ENCODE measurements at places on chromosomes 1 and 21. TPM values are rescaled to one million over a fixed set of nuclear protein-coding genes. Genes with fewer than 3 reads are reported as not detected.

The OR2G2 gene
- not detected for total RNA-seq

DNA sequence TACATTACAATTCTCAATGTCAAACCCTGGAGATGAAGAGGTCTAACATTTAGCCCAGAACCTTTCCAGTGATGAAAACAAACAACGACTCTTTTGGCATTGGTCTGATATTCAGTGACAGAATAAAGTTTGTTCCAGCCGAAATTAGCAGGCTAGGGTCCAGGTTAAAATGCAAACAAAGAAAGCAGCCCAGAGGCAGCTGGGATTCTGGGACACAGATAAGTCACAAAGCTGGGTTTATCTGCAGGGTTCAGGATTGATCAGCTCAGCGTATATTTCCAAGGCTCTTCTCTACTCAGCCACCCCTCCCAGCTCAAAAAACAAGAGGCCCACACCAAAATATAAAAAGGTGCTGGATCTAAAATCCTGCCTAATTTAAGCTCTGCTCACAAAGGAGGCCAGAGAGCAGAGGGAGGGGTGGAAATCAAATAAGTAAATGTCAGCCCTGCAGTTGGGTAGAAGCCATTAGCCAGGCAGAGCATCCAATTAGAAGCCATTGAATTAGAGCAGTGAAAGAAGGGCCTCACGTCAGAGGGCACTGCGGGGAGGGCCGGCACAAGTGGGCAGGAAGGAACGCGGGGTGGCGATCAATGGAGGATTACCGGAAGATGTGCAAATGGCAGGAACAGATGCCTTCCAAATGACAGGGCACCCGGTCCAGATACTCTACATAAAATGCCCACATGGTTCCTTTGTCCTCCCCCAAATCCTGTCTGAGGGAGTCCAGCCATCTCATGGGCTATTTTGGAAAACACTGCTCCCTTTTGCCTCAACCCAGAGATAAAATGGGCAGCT lies 3.2 kb upstream of the KLHDC8A start:
- DNase-seq, result no peak

DNA sequence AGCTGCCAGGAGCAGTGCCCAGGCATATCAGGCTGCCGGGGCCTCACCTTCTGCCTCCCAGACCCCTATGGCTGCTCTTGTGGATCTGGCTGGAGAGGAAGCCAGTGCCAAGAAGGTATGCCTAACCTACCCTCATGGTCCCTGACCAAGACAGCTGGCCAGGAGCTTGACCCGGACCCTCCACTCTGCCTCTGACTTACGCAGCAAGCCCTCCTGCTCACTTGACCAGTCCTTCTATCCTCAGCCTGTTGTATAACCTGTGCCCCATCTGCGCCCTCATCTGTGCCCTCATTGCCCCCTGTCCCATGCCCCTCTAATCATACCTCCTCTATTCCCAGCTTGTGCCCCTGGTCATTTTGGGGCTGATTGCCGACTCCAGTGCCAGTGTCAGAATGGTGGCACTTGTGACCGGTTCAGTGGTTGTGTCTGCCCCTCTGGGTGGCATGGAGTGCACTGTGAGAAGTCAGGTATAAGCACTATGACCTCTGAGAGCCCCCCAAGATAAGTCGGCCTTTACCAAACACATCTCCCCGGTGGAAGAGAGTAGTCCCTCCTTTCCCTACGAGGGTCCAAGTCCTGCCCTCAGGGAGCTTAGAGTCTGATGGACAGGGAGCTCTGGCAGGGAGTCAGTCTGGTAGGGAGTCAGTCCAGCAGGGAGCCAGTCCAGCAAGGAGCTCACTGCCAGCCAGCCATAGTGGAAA lies 6.8 kb downstream of the TIE1 start:
- no peak for DNase-seq

The STIL gene
- 69.9 TPM for total RNA-seq

- DNase-seq, result no peak
Measured at GRCh38 chr1:58896246-58897183, 112.7 kb upstream of the JUN start.

GRCh38 chr21:33135925-33136324 lies 66.0 kb downstream of the OLIG1 start:
- no peak for DNase-seq

DNA sequence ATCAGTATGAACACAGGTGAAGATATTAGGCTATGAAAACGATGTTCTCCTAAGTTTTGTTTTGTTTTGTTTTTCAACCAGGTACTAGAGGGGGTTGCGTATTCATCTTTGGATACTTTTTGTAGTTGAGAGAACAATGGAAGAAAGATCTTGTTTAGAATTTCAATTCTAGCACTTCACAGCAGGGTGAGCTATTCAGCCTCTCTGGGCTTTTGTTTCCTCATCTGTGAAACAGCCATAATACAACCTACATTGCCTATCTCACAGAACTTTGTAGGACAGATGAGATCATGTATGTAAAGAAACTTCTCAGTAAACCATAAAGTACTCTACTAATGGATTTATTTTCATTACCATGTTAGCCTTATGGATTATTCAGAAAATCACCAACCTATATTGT lies 199.5 kb downstream of the GPATCH2 start:
- DNase-seq, result no peak

- no peak for DNase-seq
Measured at GRCh38 chr1:66397192-66397591, 136.8 kb upstream of the SGIP1 start.

GRCh38 chr1:168601051-168601450 lies 24.6 kb downstream of the XCL1 start:
- DNase-seq, result no peak

DNA sequence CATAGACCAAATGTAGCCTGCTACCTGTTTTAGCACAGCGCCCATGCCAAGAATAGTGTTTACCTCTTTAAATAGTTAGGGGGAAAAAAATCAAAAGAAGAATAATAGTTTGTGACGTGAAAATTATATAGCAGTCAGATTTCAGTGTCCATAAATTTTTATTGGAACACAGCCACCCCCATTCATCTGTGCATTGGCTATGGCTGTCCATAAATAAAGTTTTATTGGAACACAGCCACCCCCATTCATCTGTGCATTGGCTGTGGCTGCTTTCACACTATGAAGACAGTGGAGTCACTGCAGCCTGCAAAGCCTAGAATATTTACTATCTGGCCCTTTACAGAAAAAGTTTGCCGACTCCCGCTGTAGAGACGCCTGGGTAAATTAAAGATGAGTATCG lies 20.9 kb downstream of the EPHX1 start:
- DNase-seq, result no peak

- DNase-seq, result no peak
Measured at GRCh38 chr1:160546942-160547341, 23.9 kb upstream of the SLAMF6 start.

- DNase-seq, result no peak
Measured at GRCh38 chr21:37155186-37155585, 82.1 kb downstream of the TTC3 start.

DNA sequence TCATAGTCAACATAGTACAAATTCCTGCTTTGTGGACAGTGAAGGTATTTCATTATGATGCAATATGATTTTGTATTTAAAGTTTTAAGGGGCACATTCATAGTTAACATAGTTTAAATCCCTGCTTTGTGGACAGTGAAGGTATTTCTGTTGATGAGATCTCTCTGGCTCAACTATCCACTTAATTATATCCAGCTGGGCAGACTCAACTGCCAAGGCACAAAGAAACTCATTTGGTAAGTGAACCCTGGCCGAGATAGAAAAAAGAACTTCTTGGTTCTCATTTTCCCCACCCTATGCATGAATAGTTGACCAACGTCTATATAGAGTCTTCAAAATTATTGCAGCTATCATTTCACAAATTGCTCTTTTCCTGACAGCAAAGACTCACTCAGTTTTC lies 1194.6 kb downstream of the NCAM2 start:
- DNase-seq, result no peak

The COL8A2 gene
- total RNA-seq, result 0.23 TPM

- no peak for DNase-seq
Measured at GRCh38 chr1:101314244-101314643, 77.4 kb downstream of the S1PR1 start.

DNA sequence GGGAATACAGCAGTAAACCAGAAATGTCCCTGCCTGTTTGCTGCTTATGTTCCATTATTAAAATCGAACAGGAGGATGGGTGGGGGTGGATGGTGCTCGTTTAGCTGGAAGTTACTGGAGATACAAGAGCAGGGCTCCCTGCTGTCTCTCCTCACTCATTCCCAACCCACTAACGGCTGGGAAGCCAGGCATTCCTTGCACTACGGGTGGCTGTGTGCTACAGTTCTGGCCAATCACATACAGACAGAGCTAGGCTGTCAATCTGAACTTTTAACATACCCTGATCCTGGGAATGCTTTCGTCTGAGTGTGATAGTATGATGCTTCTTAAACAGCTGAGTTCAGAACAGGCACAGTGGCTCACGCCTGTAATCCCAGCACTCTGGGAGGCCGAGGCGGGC lies 7.0 kb downstream of the SIPA1L2 start:
- no peak for DNase-seq

DNA sequence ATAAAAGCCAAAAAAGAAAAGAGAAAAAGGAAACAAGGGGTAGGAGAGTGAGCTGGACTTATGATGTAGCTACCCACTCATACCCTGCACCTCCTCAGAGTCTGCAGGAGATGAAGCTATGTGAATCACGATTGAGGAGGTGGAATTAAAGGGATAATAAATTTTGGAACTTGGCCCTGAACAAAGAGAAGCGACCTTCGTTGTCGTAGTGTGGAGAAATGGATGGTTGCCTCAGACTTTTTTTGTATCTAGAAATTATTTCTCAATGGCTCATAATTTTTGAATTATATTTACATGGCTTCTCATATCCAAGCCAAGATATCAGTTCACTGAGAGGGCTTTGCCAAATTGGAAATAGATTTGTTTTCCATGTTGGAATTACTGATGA lies 37.8 kb upstream of the SIPA1L2 start:
- DNase-seq, result no peak

DNA sequence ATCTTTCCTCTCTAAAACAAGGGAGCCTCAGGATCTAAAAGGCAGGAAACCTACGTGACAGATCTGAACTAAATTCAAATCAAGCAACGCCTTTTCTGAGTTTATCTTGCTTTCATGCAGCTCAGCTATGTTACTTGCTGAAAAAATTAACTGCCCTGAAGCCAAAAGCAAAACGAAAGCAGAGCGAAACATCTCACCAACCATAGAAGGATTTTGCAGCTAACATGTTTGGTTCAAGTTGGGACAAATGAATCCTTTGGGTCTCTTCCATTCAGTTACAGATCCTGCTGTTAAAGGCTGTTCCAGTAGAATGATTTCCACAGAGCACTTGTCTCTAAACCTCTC lies 482 bp downstream of the SLC2A5 start:
- no peak for DNase-seq

The OR6N1 gene
- total RNA-seq, result not detected

The MMEL1 gene
- total RNA-seq, result 1.4 TPM

The LRRC8B gene
- 31.1 TPM for total RNA-seq

The KCNA3 gene
- total RNA-seq, result 34.7 TPM

The TEDDM1 gene
- total RNA-seq, result not detected

The OPRD1 gene
- total RNA-seq, result 0.05 TPM

Measured in activated naive CD4-positive, alpha-beta T cell treated with anti-CD3 and anti-CD28 coated beads, Interleukin-2, amount 50 U/mL, for 72 hours (primary cell).